ENCODE measurements at places on chromosomes 3 and 15.

DNA sequence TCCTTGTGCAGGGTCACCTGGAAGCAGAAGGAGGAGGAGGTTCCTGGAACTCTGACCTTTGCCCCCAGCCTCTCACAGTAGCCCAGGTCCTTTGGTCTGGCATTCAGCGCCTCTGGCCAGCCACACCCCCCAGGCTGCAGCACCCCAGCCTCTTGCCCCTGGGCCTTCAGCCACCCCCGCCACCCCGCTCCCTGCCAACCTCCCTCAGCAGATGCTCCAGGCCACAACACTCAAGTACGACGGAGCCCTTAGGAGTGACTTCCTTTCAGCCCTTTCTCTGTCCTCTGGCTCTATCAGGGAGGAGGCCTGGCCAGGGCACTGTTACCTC, 45.2 kb downstream of the GRIP2 start:
- no peak for DNase-seq

DNA sequence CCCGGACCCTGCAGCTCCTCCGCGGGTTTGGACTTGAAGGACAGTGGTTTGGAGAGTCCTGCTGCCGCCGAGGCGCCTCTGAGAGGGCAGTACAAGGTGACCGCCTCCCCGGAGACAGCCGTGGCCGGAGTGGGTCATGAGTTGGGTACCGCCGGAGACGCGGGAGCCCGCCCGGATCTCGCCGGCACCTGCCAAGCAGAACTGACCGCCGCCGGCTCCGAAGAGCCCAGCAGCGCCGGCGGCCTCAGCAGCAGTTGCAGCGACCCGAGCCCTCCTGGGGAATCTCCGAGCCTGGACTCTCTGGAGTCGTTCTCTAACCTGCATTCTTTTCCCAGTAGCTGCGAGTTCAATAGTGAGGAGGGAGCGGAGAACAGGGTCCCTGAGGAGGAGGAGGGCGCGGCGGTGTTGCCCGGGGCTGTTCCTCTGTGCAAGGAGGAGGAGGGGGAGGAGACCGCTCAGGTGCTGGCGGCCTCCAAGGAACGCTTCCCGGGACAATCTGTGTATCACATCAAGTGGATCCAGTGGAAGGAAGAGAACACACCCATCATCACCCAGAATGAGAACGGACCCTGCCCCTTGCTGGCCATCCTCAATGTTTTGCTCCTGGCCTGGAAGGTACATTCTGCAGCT, 634 bp downstream of the MINDY2 start:
- no peak for DNase-seq

GRCh38 chr3:121490161-121490560, 55.6 kb downstream of the POLQ start:
- no peak for DNase-seq

- no peak for DNase-seq
Observed at GRCh38 chr3:105473521-105474223, 107.0 kb downstream of the ALCAM start.

GRCh38 chr3:125221831-125222230, 9.3 kb upstream of the SLC12A8 start:
- no peak for DNase-seq

GRCh38 chr15:82535566-82536408, 4.5 kb downstream of the RPS17 start:
- no peak for DNase-seq

DNA sequence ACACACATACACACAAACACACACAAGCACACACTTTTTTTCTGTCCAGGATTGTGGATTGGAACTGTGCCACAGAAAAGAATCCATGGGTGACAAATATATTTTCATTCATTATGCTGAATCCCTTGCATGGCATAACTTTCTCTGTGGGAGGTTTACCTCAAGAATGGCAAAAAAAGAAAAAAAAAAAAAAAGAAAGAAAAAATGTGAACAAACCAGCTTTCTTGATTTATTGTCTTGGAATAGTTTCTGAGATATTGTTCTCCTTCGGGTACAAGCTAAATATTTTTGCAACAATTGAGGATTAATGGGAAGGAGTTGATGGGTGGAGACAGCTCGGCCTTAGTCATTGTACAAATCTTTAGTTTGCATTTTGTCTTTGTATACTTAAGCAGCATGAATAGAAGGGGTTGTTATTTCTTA, 153.1 kb downstream of the GMNC start:
- no peak for DNase-seq

GRCh38 chr15:39587096-39587721, 6.3 kb downstream of the THBS1 start:
- no peak for DNase-seq

DNA sequence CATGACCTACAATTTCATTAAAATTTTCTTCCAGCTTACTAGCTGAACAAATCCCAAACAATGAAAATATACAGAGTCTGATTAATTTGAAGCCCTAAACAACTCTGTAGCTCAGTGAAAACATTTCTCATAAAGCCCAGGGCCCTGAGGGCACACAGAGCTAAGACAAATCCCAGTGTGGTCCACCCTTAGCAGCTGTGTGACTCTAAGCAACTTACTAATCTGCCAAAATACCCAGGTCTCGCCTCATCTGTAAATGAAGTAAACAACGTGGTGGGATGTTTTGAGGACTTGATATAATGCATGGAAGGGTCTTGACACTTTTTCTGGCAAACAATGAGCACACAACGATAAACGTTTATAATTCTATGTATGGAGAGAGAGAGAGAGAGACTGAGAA, 158.4 kb downstream of the FHIT start:
- DNase-seq, result no peak

- no peak for DNase-seq
Observed at GRCh38 chr3:12188681-12189287, 30.1 kb upstream of the TIMP4 start.

DNA sequence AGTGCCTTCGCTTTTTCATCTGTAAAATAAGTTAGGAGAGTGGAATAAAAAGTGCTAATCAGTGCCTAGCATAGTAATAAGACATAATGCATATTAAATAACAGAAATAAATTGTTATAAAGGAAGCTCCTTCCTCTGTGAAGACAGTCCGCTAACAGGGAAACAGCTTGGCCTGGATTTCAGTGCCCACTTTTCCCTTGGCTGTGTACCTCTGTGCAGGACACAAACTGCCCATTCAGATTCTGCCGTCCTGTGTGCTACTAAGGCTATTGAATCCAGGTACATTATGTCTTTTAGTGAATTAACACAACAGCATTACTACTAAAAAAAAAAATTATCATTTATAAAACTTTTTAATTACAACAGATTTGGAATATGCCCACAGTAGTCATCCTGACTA, 90.7 kb downstream of the TBL1XR1 start:
- no peak for DNase-seq

GRCh38 chr3:139751789-139752188, 74.0 kb upstream of the NMNAT3 start:
- no peak for DNase-seq

DNA sequence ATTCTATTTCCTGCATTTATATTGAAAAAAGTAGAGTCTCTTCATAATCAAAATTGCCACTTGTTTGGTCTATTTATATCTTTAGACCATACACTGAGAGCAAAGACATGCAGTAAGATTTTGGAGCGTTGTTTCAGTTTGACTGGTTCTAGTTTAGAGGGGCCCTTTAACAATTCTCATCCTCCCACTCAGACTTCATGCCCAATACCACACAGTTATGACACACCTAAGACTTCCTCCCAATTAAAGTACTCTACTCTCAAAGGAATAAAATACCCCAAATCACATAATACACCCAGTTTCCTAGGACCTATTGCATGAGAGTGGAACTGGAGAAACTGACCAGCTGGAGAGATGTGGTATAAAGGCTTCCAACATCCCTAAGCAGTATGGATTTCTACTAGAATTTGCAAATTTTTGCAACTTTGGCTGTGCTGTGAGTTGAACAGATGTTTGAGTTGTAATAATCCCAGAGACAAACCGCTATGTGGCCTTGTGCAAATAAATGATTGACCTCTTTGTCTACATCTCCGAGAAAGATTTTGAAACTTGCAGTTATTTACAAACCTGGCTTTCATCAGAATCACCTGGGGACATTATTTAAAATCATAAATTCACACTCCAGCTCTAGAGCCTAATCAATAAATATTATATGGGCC, 170.0 kb upstream of the ROBO2 start:
- no peak for DNase-seq

DNA sequence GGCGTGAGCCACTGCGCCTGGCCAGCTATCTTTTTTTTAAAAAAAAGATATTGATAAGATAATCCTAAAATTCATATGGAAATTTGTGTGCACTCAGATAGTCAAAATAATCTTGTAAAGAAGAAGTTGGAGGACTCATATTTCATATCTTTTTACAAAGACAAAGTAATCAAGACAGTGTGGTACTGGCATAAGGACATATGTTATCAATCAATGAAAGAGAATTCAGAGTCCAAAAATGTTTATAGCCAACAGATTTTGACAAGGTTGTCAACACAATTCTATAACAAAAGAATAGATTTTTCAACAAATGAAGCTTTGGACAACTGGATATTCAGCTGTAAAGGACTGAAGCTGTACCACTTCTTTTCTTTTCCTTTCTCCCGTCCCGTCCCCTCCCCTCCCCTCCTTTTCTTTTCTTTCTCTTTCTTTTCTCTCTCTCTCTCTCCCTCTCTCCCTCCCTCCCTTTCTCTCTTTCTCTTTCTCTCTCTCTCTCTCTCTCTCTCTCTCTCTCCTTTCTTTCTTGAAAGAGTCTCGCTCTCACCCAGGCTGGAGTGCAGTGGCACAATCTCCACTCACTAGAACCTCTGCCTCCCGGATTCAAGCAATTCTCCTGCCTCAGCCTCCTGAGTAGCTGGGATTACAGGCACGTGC, 126.8 kb downstream of the GSK3B start:
- DNase-seq, result no peak

GRCh38 chr3:35679409-35680080, 40.2 kb downstream of the ARPP21 start:
- no peak for DNase-seq

DNA sequence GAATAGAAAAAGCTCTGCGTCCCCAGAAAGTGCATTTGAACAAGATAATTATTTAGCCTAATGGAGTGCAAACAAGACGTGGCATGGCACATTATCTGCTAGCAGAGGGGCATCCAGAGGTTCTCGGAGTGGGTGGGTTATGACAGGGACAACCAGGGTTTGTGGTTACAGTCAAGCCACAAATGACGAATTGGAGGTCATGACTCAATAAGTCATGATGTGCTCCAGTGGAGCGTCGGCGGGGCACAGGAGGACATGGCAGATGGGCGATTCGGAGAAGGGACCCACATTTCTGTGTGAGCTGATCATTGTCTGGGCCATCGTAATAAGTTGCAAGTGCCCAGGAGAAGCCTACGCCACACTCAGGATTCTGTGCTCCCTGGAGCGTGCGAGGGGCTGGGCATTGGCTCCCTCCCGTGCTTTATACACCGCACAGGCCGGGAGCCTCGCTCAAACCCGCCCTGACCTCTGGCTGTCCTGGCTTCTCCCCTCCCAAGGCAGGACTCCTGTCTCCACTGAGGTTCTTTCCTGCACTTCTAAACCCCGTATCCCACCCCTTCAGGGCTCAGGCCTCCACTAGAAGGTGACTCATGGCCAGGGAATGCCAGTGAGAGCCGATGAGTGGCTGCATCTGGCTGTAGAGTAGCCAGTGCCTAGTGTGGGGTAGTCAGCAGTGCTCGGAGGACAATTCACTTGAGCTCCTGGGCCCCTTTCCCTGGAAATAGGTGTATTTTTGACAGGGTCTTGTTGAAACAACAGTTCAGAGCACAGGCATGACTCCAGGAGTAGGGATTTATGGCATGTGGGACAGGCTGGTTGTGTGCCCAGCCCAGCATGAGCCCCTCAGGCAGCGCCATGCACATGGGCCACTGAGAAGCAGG, 67.4 kb downstream of the GRIP2 start:
- no peak for DNase-seq

- no peak for DNase-seq
Observed at GRCh38 chr3:179149406-179149867, 1.3 kb downstream of the PIK3CA start.

DNA sequence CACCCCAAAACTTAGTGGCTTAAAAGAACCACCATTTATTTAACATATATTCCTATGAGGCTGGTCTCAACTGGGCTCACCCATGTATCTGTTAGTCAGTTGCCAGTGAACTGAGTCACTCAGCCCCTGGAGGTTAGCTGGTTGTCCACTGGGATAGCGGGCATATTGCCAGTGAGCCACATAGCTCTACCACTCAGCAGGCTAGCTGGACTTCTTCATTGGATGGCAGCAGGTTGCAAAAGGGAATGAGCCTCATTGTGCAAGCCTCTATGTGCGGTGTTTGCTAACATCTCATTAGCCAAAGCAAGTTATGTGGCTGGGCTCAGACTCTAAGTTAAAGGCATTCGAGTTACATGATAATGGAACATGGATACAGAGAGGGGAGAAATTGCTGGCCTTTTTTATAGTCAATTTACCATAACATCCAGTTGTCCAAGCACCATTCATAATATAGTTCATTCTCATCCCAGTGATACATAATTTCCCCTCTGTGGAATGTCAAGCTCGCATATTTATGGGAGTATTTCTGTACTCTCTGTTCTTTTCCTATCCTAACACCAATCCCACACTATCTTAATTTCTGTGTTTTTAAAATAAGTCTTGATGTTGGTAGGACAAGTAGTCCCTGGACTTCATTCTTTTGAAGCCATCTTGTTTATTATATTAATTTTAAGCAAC, 8.7 kb downstream of the BTD start:
- DNase-seq, result no peak

GRCh38 chr3:188472336-188472735, 318.4 kb downstream of the LPP start:
- no peak for DNase-seq

DNA sequence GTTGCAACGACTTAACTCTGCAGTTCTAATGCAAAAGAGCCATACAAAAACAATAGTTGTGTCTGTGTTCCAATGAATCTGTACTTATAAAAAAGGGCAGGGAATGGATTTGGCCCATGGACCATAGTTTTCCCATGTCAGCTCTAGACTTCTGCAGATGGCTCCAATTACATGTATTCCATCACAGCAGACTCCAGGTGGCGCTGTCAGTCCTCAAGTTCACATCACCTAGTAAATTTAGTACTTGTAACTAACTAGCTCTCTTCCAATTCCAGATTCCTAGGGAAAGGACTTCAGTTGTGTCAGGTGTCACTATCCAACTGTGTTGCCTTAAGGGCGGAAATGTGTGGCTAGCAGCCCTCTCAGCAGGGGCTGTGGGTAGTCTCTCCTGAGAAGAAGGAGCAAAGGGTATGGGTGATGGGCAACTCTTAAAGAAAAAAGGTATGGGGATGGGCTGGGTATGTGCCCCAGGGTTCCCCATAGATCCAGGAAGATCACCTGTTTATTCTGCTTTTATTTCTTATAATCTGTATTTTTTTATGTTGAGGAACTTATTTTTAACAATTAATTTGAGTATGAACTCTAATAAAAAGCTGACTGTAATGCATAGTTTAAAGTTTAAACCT, 36.2 kb downstream of the BBS4 start:
- DNase-seq, result peak; percentile 13

DNA sequence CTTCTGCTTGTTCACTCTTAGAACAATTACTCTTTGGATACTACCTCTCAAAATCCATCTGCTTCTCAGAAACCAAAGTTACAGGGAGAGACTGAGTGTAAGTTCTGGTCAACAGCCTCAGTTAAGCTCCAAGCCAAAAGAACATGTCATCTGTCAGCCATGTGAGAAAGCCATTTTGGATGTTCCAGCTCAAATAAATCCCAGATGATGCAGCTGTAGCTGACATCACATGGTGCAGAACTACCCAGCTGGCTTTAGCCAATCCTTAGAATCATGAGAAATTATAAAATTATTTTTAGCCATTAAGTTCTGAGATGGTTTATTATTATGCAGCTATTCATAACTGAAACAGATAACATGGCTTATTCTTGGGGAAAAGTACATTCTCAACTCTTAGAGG, 696.0 kb downstream of the ZNF385D start:
- DNase-seq, result no peak

Data from NCI-H748 treated with DMSO at 0.1 percent for 48 hours (cell line).